PC-3 (cell line): ENCODE measurements at places on chromosomes 1 and 21. TPM values are rescaled to one million over a fixed set of nuclear protein-coding genes. Genes with fewer than 3 reads are reported as not detected.
A peak's percentile ranks its signal among the peaks of the same experiment; 100 is the strongest.

HES5 gene
- total RNA-seq: 0.84 and 1.8 TPM in 2 replicates

CYP4Z1 gene
- not detected in 2 replicates for total RNA-seq

AMY1A gene
- total RNA-seq: not detected in 2 replicates

CTSS gene
- total RNA-seq: 0.46 TPM in 1 of 2 replicates, not detected in the other

AIRE gene
- not detected in 2 replicates for total RNA-seq

ERVH48-1 gene
- total RNA-seq: not detected in 2 replicates

MCOLN2 gene
- total RNA-seq: 11.7 and 24.6 TPM in 2 replicates

CD53 gene
- not detected in 2 replicates for total RNA-seq

HRNR gene
- not detected in 2 replicates for total RNA-seq

- DNase-seq: no peak
- no peaks in the 10 kb centered on the region for H3K36me3 ChIP-seq
- no peaks in the 10 kb centered on the region for H3K27me3 ChIP-seq
- no peak overlapping the region for H3K27ac ChIP-seq
- H3K4me3 ChIP-seq: no peak overlapping the region
Measured at GRCh38 chr1:87717157-87717670, 388.5 kb downstream of the LMO4 start.

DNA sequence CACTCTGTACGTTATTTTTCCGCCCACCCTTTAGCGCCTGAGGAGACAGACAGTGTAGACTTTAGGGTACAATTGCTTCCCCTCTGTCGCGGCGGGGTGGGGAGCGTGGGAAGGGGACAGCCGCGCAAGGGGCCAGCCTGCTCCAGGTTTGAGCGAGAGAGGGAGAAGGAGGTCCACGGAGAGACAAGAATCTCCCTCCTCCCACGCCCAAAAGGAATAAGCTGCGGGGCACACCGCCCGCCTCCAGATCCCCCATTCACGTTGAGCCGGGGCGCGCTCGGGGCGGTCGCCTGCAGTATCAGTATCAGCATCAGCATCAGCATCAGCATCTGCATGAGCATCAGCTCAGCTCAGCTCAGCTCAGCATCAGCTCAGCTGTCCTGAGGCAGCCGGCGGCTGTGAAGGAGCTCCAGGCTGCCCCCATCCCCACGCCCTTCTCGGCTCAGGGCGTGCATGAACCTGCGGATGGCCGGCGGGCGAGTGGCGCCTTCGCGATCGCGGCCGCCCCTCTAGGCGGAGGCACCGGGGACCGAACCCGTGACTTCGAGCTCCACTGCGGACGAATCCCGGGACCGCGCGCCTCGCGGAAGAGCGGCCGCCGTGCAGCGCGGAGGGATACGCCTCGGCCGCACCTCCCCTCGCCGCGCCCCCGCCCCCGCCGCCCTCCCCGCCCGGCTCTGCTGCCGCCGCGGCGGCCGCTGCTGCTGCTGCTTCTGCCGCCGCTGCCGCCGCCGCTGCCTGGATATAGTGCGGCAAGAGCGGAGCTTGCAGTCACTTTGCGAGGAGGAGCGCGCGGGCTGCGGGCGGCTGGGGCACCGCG, at the start of gene NCAM2:
Gene NCAM2 (plus strand): TSS at position 774 of the 820 bp plus-strand sequence.
- no peaks in the 10 kb centered on the region; the same call in 1 of the 2 replicates for H3K4me1 ChIP-seq
- no peaks in the 10 kb centered on the region for H3K36me3 ChIP-seq
- DNase-seq: peak; percentile 53
- H3K27ac ChIP-seq: no peak within 1 kb of the TSS
- H3K4me3 ChIP-seq: peak within 1 kb of the TSS; percentile 67
- H3K27me3 ChIP-seq: peaks cover 5% of the 10 kb centered on the region; the same call in 1 of the 2 replicates

DNA sequence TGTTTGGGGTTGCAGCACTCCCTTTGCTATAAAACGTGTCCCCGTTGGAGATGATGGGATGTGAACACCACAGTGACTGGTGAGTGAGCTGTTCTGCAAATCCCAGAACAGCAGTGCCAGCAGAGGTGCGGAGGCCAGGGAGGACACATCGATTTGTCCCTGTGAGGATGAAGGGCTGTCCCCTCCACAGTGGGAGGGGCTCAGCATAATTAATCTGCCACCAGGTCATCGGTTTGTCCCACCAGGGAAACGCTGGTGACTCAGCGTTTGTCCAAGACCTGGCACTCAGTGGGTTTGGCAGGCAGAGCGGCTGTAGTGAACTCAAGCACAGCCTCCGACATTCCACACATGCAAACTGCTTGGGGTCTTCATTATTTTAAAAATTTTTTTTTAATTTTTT, 22.8 kb upstream of the PDE9A start:
- H3K4me3 ChIP-seq: no peak overlapping the region
- peaks cover 28% of the 10 kb centered on the region; the same call in 1 of the 2 replicates for H3K27me3 ChIP-seq
- no peak overlapping the region for H3K27ac ChIP-seq

- H3K4me3 ChIP-seq: no peak overlapping the region
- no peak for DNase-seq
- H3K36me3 ChIP-seq: no peaks in the 10 kb centered on the region
- H3K4me1 ChIP-seq: no peaks in the 10 kb centered on the region
Measured at GRCh38 chr1:21001042-21001441, 175.7 kb downstream of the EIF4G3 start.

- H3K4me1 ChIP-seq: no peaks in the 10 kb centered on the region
- no peak overlapping the region for H3K4me3 ChIP-seq
- H3K27ac ChIP-seq: no peak overlapping the region
- H3K36me3 ChIP-seq: no peaks in the 10 kb centered on the region
- peaks cover 38% of the 10 kb centered on the region for H3K27me3 ChIP-seq
Measured at GRCh38 chr1:65836686-65837085, 44.0 kb downstream of the PDE4B start.

GRCh38 chr1:231057410-231057809, 17.4 kb upstream of the FAM89A start:
- no peaks in the 10 kb centered on the region for H3K27me3 ChIP-seq
- peak; percentile 89 for DNase-seq

GRCh38 chr21:33362044-33362555, 37.3 kb downstream of the IFNAR1 start:
- DNase-seq: peak; percentile 36
- peak overlapping the region; percentile 32 for H3K4me3 ChIP-seq
- peaks cover 6% of the 10 kb centered on the region; the same call in 1 of the 2 replicates for H3K36me3 ChIP-seq
- no peaks in the 10 kb centered on the region for H3K27me3 ChIP-seq
- peak overlapping the region; percentile 68 for H3K27ac ChIP-seq
- peaks cover 23% of the 10 kb centered on the region for H3K4me1 ChIP-seq

GRCh38 chr1:6521536-6521935, 30.1 kb upstream of the PLEKHG5 start:
- H3K36me3 ChIP-seq: peaks cover 15% of the 10 kb centered on the region
- H3K27me3 ChIP-seq: no peaks in the 10 kb centered on the region
- DNase-seq: peak; percentile 64
- H3K27ac ChIP-seq: no peak overlapping the region
- H3K4me1 ChIP-seq: peaks cover 13% of the 10 kb centered on the region; the same call in 1 of the 2 replicates

DNA sequence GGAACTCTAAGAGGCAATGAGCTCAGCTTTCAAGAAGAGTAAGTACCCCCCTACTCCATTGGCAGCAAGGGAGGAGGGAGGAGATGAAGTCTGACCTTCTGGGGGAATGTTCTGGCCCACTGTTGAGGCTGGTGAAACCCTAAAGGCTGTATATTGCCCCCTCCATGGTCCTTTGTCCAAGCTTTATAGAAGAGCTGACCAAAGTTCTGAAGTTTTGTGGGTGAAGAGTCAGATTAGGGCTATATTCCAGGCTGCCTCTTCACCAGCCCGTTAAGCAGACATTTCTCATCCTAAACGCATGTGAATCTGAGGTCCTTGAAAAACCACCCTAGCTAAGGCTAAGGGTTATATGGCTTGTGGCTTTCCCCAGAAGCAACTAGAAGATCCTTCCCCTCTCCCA, 1.4 kb downstream of the C1orf94 start:
- H3K4me3 ChIP-seq: no peak overlapping the region
- H3K27ac ChIP-seq: no peak overlapping the region
- no peaks in the 10 kb centered on the region for H3K4me1 ChIP-seq
- DNase-seq: no peak

GRCh38 chr1:116871779-116872146, 38.0 kb upstream of the PTGFRN start:
- H3K4me1 ChIP-seq: no peaks in the 10 kb centered on the region
- no peaks in the 10 kb centered on the region for H3K36me3 ChIP-seq
- DNase-seq: no peak
- H3K27me3 ChIP-seq: no peaks in the 10 kb centered on the region

- no peak overlapping the region for H3K4me3 ChIP-seq
- no peak overlapping the region for H3K27ac ChIP-seq
- H3K36me3 ChIP-seq: no peaks in the 10 kb centered on the region
- no peaks in the 10 kb centered on the region for H3K27me3 ChIP-seq
- DNase-seq: peak; percentile 55
Measured at GRCh38 chr1:109769330-109770078, 5.8 kb upstream of the EPS8L3 start.

GRCh38 chr1:244006961-244007360, 44.1 kb upstream of the ZBTB18 start:
- H3K27ac ChIP-seq: no peak overlapping the region
- no peaks in the 10 kb centered on the region; the same call in 1 of the 2 replicates for H3K4me1 ChIP-seq
- no peak for DNase-seq
- H3K36me3 ChIP-seq: no peaks in the 10 kb centered on the region
- no peaks in the 10 kb centered on the region for H3K27me3 ChIP-seq

- no peak overlapping the region for H3K4me3 ChIP-seq
- no peak overlapping the region for H3K27ac ChIP-seq
- DNase-seq: no peak
- H3K36me3 ChIP-seq: no peaks in the 10 kb centered on the region
- peaks cover 22% of the 10 kb centered on the region for H3K4me1 ChIP-seq
- no peaks in the 10 kb centered on the region for H3K27me3 ChIP-seq
Measured at GRCh38 chr1:218783131-218783530, 390.5 kb upstream of the LYPLAL1 start.

DNA sequence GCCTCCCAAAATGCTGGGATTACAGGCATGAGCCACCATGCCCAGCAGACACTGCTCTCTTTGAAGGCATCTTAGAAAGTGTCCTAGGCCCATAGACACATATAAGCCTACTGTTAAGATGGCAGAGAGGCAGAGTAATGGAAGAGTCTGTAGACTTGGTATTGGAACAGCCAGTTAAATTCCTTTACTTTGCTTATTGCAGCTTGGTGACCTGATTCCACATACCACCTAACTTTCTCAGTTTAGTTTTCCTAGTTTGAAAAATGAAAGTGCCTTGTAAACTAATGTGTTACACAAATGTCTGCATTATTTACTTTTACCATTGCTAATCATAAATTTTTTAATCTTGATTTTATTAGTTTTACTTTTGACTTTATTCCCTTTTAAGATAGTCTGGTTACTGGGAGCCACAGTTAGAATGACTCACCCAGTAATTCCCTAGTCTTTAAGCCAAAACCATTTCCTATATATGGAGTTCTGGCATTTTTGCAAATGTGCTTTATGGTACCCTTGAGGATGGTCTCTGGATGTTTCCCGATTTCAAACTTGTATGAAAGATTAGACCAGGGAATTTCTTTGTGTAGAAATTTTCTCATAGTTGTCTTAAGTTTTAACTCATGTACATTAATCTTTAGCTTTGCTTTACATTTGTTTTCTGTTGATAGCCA, 6.4 kb downstream of the SMAP2 start:
- H3K36me3 ChIP-seq: no peaks in the 10 kb centered on the region; the same call in 1 of the 2 replicates
- H3K27me3 ChIP-seq: no peaks in the 10 kb centered on the region
- peak; percentile 68 for DNase-seq
- H3K4me1 ChIP-seq: peaks cover 80% of the 10 kb centered on the region

DNA sequence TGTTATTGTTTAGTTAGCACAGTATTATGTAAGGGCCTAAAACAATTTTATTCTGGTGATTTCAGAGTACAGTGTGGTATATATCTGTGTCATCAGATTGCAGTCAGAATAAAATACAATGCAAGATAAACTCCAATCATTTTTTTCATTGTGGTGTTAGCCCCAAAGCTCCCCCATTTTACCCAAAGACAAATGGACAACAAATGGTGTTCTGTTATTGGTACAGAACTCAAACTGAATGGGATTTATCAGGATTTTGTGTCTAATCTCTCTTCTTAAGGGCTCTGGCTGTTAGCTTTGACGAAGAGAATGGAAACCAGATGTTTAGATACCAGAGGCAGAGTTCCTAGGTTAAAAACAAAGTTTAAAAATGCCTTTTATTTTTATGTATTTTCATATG, 163.1 kb upstream of the USP25 start:
- no peaks in the 10 kb centered on the region for H3K36me3 ChIP-seq
- DNase-seq: no peak
- no peak overlapping the region for H3K27ac ChIP-seq
- H3K4me3 ChIP-seq: no peak overlapping the region
- no peaks in the 10 kb centered on the region for H3K27me3 ChIP-seq

GRCh38 chr1:85394130-85394529, 70.8 kb downstream of the DDAH1 start:
- H3K4me1 ChIP-seq: peaks cover 14% of the 10 kb centered on the region; the same call in 1 of the 2 replicates
- no peaks in the 10 kb centered on the region for H3K27me3 ChIP-seq
- no peak overlapping the region for H3K27ac ChIP-seq
- no peak overlapping the region for H3K4me3 ChIP-seq
- H3K36me3 ChIP-seq: no peaks in the 10 kb centered on the region
- no peak for DNase-seq

DNA sequence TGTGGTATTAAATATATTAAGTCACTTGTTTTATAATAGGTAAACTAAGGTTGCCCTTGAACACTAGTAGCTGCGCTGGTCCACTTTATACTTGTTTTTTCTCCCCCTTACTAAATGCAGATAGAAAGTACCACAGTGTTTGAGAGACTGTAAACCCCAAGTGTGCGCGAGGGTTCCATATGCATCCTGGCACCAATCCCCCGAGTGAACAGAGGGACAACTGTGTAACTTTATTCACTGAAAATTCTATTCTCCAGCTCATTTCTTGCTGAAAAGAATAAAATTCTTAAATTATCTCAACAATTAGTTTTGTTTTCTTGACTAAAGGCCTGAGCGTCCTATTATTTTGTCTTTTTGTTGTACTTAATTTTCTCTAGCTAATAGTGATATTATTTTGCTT, 1.9 kb downstream of the RSRP1 start:
- no peaks in the 10 kb centered on the region for H3K27me3 ChIP-seq
- peaks cover 44% of the 10 kb centered on the region for H3K36me3 ChIP-seq
- peaks cover 26% of the 10 kb centered on the region for H3K4me1 ChIP-seq
- no peak for DNase-seq
- H3K4me3 ChIP-seq: peak overlapping the region; percentile 99

GRCh38 chr1:69228501-69228900, 339.2 kb upstream of the LRRC7 start:
- H3K27ac ChIP-seq: no peak overlapping the region
- no peak for DNase-seq
- no peaks in the 10 kb centered on the region for H3K36me3 ChIP-seq
- H3K4me3 ChIP-seq: no peak overlapping the region

DNA sequence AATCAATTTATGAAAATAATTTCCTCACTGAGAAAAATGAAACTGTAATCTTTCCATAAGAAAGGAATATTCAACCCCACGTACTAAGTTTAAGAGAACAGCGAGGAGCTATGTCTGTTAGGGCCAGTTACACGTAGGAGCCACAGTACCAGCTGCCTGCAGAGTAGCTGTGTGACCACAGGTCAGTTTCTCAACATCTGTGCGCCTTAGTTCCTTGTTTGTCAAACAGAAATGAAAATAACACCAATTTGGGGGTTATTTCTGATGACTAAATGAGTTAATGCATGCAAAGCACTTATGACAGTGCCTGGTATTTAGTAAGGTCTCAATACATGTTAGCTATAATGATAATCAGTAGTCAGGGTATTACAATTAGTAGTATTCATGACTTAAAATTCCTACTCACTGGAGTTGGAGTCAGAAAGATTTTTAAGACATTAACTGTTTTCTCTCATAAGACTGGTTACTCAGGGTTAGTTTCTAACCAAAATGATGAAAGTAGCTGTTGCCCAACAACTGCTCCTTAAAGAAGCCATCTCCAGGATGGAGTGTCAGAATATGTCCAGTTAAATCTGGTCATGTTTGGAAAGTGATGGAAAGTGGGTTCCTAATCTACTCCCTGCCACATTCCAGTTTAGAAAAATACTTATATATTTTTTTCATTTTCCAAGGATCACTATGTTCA, 85.8 kb upstream of the ZNF648 start:
- H3K36me3 ChIP-seq: no peaks in the 10 kb centered on the region
- no peak overlapping the region for H3K4me3 ChIP-seq
- H3K27ac ChIP-seq: no peak overlapping the region
- H3K4me1 ChIP-seq: peaks cover 20% of the 10 kb centered on the region
